ENCODE measurements at places on chromosomes 6 and 20.

GRCh38 chr6:131096786-131097185 is 33.7 kb upstream of the EPB41L2 start:
- DNase-seq: no peak

DNA sequence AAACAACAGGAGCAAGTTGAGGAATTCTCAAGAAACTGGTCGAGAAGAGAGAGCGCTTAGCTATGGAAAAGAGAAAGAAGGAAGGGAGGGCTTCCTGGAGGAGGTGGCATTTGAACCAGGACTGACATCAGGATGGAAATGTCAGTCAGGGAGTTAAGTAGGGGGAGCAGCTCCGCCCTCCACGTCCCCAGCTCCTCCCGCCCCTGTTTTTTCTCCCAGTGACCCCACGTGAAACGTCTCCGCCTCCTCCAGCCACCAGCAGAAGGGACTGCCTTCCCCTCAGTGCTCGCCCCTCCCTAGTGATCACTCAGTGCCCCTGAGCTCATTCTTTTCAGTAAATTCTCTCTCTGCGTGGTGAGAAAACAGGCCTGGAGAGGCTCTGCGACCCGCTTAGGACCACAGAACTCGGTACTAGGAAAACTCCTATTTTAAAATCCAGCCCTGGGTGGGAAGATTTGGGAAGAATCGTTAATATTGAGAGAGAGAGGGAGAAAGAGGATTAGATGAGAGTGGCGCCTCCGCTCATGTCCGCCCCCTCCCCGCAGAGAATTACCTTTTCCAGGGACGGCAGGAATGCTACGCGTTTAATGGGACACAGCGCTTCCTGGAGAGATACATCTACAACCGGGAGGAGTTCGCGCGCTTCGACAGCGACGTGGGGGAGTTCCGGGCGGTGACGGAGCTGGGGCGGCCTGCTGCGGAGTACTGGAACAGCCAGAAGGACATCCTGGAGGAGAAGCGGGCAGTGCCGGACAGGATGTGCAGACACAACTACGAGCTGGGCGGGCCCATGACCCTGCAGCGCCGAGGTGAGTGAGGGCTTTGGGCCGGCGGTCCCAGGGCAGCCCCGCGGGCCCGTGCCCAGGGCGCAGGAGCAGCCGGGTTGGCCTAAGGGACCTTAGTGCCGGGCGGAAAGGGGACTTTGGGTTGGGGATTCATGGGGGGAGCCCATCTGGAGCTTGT is 4.6 kb downstream of the HLA-DPB1 start:
- no peak for DNase-seq

DNA sequence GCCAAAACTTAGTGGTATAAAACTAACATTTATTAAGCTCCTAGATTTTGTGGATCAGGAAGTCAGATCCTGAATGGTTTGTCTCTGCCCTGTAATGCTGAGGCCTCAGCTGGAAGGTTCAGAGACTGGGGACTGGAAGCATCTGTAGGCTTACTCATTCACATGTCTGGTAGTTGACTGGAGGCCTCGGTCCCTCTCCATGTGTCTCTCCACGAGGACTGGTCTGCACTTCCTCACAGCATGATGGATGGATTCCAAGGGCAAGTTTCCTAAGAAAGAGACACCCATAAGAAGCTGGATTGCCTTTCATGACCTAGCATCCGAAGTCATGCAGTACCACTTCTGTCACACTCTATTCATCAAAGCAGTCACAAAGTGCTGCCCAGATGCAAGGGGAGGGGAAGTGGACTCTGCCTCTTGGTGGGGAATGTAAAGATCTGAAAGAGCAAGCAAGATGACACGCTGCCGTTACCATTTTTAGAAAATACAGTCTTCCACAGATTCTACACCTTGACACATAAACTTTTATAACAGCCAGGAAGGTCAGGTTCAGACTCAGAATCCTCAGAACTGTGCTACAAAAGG is 17.2 kb upstream of the MDGA1 start:
- no peak for DNase-seq

GRCh38 chr6:152154559-152155356 is 347.3 kb downstream of the ESR1 start:
- no peak for DNase-seq

GRCh38 chr6:108492131-108492766 is 68.5 kb upstream of the FOXO3 start:
- no peak for DNase-seq

DNA sequence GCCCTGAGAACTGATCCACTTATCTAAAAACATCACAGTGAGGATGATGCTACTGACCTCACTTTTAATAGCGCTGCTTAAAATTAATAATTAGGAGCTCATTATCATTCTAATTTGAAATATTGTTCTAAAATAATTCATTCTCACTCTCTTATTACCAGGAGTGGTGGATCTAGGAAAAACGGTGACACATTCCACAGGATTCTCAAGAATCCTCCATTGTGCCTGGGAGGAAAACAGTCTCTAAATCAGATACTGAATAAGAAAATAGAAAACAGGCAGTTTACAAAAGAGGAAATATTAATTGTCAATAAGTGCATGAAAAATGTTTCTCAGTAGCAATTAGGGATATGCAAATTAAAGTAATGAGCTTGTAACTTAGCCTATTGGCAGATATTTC is 187.4 kb downstream of the TENT5A start:
- no peak for DNase-seq

DNA sequence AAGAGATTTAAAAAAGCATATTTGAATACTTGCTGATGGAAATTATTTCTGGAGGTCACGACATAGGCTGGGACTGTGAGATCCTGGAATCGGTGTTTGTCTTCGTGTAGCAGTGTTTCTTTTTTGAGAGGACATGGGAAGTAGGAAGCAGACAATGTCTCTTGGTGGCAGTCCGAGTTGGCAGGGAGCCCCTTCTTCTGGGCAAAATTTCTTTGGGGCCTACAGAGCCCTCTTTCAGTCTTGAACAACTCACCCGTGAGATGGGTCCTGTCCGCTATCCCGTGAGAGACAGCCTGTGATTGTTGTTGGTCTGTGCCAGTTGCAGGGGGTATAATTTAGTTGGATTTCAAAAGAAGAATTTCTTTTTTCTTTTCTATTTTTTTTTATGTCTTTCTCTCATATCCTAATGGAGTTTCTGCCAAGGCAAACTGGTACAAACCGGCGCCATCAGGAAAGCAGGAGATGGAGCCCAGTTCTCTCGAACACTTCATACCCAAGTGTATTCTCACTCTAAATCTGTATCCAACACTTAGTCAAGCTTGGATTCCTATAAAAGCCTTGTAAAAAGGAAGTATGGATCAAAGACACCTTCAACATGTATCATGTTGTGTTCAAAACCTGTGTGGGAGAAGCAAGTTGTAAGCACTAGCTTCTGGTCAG is 785.1 kb downstream of the MAFB start:
- DNase-seq: no peak

- no peak for DNase-seq
Measured at GRCh38 chr6:137765059-137765458, 102.0 kb upstream of the TNFAIP3 start.

GRCh38 chr20:35014537-35014936 is 58.9 kb downstream of the MYH7B start:
- no peak for DNase-seq

GRCh38 chr6:142851601-142852000 is 93.4 kb downstream of the HIVEP2 start:
- DNase-seq: no peak

DNA sequence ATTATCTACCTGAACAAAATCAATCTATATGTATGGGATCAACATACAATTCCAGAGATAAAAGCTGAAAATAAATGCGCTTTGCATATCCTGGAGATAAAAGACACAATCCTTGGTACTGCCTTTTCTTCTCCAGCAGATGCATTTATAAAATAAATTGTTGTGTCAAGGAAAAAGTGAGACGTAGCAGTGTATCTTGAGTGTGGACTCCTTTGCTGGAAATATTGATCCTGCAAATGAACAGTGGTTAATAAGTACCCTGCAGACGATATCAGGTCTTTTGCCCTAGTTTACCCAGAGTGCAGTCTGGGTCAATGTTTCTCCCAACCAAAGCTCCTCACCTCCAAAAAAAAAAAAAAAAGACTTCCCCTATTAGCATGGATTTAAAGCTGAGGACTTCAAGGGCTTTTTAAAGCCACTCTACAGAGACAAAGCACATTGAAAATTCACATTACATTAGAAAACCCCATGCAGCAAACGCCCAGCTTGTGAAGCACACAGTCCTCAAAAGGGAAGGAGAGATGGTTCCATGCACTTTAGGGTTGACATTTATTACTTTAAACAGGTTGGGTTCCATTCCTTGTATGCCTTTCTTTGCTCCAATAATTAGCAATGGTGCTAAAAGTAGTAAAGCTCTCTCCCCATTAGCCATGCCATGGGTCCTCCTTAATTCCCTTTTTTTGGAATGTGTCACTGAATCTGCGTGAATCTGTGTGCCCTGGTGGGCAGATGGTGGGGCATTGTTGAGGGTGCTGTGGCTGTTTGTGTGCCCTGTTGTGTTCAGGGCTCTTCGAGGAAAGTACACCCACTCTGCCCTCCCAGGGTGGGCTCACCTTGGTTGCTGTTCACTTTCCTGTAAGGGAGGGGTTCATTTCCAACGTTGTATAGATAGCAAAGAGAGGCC is 21.1 kb downstream of the FOXA2 start:
- no peak for DNase-seq

DNA sequence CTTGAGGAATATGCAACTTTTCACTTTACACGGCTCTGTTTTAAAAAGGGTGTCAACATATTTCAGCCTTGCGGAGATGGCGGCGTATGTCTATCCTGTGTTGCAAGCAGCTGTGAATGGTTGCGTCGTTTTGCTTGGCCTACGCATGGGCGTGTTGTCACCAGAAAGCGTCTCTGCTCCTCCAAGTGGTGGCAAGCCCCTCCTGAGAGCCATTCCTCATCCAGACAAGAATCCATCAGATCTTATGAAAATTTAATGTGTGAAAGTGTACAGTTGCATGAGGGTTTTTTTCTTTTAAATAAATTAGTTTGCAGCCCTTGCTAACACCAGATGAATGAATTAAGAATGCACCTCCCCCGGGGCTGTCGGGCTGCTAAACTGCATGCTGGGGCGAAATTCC is 114.4 kb downstream of the PHACTR3 start:
- no peak for DNase-seq

GRCh38 chr6:17250237-17250636 is 30.9 kb upstream of the RBM24 start:
- DNase-seq: no peak

- no peak for DNase-seq
Measured at GRCh38 chr20:62764156-62764935, 31.9 kb upstream of the MRGBP start.

DNA sequence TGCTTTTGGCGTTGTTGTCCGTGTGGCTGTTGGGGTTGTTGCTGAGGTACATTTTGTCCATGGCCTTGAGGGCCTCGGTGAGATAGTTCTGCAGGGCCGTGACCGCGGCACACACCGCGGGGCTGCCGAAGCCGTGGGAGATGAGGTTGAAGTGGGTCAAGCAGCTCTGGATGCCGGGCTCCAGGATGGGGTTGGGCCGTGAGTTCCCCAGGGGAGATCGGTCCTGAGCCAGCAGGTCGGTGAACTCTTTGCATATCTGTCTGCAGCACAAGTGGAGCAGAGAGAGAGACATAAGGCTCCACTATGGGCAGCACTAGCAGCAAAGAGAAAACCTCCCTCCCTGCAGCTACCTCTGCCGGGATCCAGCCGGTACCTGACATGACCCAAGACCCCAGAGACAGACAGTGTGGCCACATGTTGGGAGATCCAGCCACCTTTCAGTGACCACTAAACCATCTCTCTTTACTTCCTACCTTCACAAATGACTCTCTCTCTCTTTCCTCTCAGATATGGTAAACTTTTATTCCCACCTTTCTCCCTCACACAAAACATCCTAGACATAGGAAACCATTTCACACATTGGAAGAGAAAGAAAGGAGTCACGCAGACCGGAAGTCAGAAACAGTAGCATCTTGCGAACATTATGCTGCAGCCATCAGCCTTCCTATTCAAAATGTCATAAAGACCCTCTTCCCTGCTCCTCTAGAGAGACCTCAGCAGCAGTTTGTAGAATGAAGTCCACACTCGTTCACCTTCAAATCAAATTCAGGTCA is 16.2 kb downstream of the TFAP2A start:
- no peak for DNase-seq

DNA sequence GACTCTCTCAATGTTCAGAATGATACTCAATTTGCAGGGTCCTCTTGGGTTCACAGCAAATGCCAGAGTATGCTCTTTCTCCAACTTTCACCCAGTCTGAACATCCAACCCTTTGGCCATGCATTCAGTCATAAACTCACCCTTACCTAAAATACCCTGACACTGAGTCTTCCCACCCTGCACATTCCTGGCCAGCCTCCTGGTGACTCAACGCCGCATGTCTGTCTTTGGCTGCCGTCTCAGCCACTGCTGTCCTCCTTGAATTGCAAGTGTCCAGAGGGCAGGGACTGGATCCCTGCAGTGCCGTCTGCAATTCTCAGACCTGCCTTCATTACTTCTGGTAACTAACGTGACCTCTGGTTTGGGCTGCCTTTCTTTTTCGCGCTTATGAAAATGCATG is 593.4 kb downstream of the QKI start:
- DNase-seq: no peak

- DNase-seq: no peak
Measured at GRCh38 chr6:139058029-139058428, 29.5 kb downstream of the ABRACL start.

- DNase-seq: no peak
Measured at GRCh38 chr6:154341871-154342270, 14.7 kb downstream of the IPCEF1 start.

DNA sequence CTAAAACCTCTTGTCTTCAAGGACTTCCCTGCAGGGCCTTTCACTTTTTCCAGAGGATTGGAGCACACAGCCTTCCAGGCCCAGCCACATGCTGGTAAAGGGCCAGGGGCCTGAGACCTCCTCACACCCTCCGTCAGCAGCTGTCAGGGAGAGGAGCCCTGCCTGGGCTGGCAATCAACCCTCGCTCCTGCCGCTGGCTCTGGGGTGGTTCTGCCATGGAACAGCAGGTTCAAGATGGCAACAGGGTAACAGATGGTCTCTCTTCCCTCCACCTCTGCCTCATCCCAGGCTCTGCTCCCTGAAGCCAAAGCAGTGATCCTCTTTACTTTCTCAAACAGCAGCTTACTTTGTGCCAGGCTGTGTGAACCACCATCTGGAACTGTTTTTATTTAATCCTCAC is 23.8 kb downstream of the PCNA start:
- no peak for DNase-seq

GRCh38 chr6:157216570-157216969 is 106.7 kb downstream of the TMEM242 start:
- DNase-seq: no peak

- DNase-seq: no peak
Measured at GRCh38 chr6:108027056-108027455, 47.5 kb downstream of the OSTM1 start.

DNA sequence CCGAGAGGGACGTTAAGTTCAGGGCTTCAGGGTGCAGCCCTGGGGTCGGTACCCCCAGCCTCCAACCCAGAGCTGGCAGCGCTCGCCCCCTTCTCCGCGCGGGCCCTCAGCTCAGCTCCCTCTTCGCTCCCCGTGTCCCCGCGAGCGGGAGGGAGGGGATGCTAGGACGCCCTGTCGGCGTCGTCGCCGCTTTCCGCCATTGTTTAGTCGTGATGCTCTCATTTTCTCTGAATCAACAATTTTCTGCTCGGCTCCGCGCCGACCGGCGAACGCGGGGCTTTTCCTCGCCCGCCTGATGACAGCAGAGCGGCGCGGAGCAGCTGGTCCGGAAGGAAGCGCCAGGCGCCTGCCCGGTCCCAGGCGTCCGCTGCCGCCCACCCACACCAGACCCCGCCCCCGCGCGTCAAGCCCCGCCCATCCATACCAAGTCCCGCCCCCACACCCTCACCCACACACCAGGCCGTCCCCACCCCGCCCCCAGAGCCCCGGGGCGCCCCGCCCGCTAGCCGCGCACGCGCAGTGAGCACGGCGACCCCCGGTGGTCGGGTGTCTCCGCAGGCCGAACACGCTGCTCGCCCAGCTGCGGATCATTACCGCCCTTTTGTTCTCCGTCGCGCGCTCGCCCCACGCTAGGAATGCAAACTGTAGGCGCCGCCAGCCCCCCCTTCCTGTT is 50.1 kb upstream of the SLC32A1 start:
- peak; percentile 55 for DNase-seq

Data from stimulated activated CD4-positive, alpha-beta T cell treated with anti-CD3 and anti-CD28 coated beads, Interleukin-1b, Interleukin-23, amount 100 ng/mL, for 24 hours (primary cell).